ENCODE measurements at places on chromosomes 6 and 20.

- no peak for DNase-seq
Measured at GRCh38 chr20:32470025-32470861, 112.1 kb downstream of the ASXL1 start.

- DNase-seq = no peak
Measured at GRCh38 chr6:6886886-6887285, 220.9 kb upstream of the RREB1 start.

DNA sequence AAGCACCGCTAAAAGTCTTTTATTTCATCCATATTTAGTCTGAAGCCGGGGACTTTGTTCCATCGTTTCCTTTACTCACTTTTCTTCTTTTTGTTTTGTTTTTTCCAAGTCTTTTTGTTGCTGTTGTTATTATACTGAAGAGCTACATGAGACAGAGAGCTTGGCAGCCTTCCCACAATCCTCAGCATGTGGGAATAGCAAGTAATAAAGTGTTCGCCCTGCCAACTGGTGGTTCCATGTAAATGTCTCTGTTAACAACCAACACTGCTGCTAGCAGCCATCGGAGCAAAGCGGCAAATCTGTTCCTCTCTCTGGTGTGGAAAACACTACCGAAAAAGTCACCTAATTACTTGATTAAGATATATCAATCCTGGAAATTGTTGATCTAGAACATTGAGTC, 437.8 kb upstream of the ID4 start:
- no peak for DNase-seq

DNA sequence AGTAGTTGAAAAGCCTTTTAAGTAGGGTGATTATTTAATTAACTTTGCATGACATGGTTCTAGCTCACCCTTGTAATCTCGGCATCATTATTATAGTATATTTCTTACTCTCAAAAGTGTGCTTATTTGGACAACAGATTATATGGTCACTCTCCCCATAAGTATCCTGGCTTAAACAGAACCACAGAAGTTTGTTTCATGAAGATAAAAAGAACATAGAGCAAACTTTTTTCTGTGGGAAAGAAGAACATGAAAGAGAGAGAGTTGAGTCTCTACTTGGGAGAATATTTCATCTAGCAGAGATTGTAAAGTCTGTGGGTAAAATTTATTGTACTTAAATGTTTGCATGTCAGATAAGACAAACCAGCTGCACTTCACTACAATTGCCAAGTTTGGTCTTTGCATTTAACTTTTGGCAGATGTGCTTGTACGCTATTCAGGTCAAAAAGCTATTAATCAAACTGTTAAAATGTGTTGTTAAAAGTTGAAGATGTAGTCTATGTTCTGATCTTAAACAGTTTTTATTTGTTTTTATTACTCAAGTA, 33.4 kb upstream of the PRIM2 start:
- no peak for DNase-seq

Data from stimulated activated CD4-positive, alpha-beta T cell treated with anti-CD3 and anti-CD28 coated beads, Interleukin-4, amount 100 ng/mL, for 1 hour (primary cell).